ENCODE measurements at places on chromosomes 7 and 10.
A peak's percentile ranks its signal among the peaks of the same experiment; 100 is the strongest.

DNA sequence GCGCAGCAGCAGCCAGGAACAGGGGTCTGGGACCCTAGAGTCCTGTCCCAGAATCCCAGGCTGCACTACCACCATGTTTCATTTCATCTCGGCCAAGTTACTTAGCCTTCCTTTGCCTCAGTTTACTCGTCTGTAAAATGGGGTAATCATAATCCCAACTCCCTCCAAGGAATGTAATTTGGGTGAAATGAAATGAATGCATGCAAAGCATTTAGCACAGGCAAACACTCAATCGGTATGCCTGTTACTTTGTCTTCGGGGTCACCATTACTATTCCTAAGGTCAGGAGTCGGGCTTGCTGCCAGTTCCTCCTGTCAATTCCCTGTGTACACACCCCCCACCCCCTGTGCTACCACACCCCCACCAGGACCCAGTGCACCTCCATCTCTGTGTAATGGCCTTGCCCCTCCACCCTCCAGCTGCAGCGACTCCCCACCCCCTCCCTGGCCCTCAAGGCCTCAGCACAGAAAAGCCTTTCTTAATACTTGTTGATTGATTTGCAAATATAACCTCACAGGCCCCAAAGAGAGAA lies 1.7 kb downstream of the TNS3 start:
- peak; percentile 41 for DNase-seq

DNA sequence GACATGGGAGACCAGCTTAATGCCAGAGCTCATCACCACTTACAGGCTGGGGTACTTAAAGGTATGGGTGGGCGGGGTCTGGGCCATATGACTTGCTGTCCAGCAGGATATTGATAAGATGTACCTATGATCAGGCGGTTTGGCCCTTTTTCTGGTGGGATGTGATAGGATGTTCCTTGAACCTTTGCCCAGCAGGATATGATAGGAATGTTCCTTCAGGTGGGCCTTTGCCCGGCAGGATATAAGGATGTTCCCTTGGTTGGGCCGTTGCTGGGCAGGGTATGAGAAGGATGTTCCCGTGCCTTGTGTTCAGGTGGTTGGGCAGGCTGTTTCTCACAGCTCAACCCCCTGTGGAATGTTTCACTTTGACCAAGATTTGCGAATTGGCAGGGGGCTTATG lies 187.2 kb upstream of the CXCL12 start:
- no peak for DNase-seq

DNA sequence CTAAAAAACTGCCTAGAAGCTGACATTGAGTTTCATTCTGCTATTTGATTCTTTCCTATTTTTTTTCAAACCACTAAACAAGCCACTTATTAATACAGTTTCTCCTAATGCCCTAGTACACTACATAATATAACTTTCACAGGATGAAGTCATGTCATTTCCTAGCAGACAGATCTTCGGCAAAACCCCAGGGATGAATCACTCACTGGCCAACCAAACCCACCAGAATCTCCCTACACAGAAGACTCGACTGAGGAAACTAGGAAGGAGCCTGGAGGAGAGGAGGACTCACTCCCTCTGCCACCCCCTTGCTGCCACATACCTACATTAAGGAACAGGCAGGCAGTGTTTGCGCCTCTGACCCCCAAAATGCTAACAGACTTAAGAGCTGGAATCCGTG lies 33.4 kb downstream of the XPNPEP1 start:
- DNase-seq: no peak

GRCh38 chr10:52853704-52854103 lies 81.1 kb upstream of the MBL2 start:
- no peak for DNase-seq
